ENCODE measurements at places on chromosomes 12 and 14.

DNA sequence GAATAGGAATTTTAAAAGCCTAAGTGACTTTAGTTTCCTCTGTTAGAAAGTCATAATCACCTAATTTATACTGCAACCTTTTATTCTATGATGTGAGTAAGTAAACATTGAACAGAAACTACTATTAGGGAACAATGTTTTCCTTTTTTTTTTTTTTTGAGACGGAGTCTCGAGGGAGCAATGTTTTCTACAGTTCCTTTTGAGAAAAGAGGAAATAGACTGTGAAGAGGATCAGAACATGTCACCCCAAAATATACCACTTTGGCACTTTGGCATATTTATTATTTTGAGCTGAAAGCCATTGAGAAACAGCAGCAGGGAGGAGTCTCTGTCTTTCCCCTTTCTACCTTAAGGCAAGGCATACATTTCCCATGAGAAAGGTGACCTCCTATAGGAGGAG lies 162.7 kb upstream of the CNOT2 start:
- no peak for DNase-seq

- DNase-seq = no peak
Observed at GRCh38 chr12:14611640-14612203, 44.0 kb upstream of the PLBD1 start.

- no peak for DNase-seq
Observed at GRCh38 chr12:32211900-32212156, 105.2 kb downstream of the BICD1 start.

DNA sequence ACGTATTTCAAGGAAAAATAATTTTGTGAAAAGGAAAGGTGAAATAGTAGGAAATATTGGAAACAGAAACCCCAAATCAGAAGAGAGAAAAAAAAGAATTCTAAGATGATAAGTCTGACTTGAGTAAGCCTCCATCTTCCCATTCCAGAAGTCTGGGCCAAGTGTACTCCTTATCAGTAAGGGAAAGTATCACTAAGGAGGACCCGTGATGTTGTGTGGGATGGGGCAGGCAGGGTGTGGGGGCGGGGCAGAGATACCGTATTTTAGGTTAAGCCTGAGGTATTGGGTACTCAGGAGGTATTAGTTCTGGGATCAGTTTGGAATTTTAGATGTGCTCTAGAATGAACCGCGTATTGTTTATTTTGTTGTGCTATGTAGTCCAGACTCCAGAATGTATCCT lies 33.8 kb upstream of the PSMA6 start:
- no peak for DNase-seq

DNA sequence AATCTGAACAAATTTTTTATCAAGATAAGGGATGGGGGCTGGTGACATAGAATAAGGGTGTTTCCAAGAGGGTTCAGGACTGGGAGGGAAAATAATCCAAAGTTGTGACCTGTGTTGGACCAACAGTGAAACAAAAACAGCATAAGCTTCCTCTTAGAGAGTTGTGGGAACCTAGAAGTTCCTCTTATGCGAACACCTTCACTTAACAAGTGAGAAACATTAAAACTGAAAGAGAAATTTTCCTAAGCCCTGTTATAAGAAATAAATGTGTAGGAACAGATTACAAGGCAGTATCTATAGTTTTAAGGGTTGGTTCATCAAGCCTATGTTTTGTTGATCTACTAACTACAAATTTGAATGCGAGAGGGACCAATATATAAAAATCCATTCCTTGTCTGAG lies 58.4 kb downstream of the LLPH start:
- DNase-seq = no peak

Data from MCF 10A (cell line).